ENCODE measurements at places on chromosomes 2 and 18. TPM values are rescaled to one million over a fixed set of nuclear protein-coding genes. Genes with fewer than 3 reads are reported as not detected.

GRCh38 chr2:72887740-72888437 is 681 bp downstream of the SPR start:
- DNase-seq, result peak; percentile 90

DNA sequence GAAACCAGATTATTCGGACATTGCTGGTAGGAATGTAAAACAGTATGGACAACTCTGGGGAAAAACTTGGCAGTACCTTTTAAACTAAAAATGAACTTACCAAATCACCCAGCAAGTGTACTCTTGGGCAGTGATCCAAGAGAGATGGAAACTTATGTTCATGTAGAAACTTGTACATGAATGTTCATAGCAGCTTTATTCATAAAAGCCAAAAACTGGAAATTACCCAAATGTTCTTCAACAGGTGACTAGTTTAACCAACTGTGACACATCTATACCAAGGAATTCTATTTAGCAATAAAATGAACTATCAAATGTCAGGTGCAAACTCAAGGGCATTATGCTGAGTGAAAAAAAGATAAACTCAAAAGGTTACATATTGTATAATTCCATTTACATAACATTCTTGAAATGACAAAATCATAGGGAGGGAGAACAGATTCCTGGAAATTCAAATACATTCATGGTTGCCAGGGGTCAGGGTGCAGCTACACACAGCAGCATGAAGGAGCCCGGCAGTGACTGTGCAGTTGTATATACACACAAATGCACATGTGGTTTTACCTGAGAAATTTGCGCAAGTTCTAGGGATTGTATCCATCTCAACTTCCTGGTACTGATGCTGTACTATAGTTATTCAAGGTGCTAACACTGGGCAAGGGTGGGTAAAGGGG is 3.5 kb upstream of the RNU4ATAC start:
- DNase-seq, result no peak

Gene CYS1
- 2.1 TPM for total RNA-seq

DNA sequence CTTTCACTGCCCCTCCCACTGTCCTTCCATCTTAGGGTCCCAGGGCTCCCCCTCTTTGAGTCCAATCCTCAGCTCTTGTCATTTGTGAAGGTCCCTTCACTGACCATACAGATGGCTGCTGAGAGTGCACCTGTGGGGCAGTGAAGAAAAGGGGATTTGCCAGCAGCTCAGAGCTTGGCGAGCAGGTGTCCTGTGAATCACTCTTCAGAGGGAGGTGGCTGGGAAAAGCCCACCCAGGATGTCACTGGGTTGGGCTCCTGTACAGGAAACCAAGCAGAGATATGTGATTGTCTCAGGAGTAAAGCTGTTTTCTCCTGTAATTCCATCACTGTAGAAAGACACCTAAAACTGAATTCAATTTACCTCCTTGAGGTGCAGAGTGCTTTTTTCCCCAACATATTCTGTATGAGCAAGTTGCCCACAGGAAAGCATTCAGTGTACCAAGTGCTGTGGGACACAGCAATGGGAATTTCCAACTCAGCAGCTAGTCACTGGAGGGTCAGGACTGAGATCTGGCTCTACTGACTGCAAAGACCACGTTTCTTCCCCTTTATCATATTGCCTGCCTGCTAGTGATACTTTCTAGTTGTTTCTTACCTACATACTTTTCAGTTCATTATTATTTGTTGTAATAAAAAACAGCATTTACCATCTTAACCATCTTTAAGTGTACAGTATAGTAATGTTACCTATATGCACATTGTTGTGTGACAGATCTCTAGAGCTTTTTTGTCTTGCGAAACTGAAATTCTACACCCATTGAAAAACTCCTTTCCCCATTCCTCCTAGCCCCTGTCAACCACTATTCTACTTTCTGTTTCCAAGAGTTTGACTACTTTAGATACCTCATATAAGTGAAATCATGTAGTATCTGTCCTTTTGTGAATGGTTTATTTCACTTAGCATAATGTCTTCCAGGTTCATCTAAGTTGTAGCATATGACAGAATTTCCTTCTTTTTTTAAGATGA is 239.1 kb downstream of the TSN start:
- DNase-seq, result no peak

DNA sequence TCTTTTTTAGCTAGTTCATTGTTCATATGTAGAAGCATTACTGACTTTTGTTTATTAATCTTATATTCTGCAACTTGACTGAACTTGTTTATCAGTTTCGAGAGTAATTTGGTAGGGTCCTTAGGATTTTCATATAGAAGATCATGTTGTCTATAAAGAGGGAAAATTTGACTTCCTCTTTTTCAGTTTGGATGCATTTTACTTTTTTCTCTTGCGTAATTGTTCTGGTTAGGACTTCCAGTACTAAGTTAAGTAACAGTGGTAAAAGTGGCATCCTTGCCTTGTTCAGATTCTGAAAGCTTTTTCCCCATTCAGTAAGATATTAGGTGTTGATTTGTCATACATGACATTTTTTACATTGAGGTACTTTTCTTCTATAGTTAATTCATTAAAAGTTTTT is 726.0 kb downstream of the KCNJ3 start:
- DNase-seq, result no peak

Gene CAPN14
- 0.11 TPM for total RNA-seq

Gene RAMP1
- 12.9 TPM for total RNA-seq

All from Daoy (cell line).